Left ventricle myocardium superior (tissue), 1 donor: ENCODE measurements at places on chromosomes 1 and 21.

DNA sequence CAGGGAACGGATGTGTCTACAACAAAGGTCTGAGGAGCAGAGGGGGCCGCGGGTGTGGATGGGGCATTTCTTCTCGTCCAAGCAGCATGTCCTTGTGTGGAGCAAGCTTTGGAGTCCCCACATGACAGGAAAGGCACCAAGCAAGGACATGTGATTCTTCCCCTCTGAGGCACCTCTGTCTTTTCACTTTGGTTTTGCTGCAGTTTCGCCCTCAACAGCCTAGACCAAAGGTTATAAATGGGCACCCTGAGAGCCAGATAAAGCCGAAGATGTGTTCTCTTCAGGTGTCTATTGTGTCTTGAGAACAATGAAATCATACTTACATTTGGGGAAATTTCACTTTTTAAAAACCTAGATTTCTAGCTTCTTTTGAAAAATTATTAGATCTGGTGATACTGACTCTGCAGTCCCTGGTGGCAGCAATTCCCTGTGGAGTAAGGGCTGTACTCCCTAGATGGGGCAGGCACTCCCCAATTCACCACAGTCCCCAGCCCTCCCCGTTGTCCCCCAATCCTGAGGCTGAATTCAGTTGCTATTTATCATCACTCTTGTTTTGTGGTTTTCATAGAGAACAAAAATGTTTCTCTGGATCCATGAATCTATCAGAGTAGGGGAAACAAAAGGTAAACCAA lies 28.8 kb upstream of the IKBKE start:
- no peak for DNase-seq

GRCh38 chr1:8194481-8195227 lies 123.3 kb upstream of the SLC45A1 start:
- peak; percentile 1 for DNase-seq

GRCh38 chr1:171431994-171432393 lies 53.3 kb upstream of the PRRC2C start:
- no peak for DNase-seq

- DNase-seq: no peak
These were observed 1071.9 kb upstream of the TMPRSS15 start for GRCh38 chr21:19475525-19475924.

GRCh38 chr1:81967951-81968350 lies 167.2 kb downstream of the ADGRL2 start:
- no peak for DNase-seq

GRCh38 chr1:76868154-76868882 lies 1.0 kb downstream of the ST6GALNAC5 start:
- DNase-seq: no peak

DNA sequence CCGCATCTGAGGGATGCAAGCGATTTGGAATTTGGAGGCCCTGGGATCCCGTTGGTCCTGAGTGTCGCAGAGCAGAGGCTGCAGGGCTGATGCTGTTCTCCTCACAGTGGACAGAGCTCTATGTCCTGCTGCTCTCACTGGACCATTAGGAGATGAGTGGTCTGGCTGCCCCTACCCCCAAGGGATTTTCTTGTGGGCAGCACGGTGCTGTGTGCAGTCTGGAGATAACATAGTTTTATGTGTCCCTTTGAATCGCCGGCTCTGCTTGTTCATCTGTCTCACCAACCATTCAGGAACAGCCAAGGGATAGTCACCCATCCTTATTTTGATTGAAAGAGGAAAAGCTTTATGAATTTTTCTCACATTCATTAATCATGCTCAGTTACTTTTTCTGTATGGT lies 49.9 kb downstream of the CHRM3 start:
- no peak for DNase-seq

DNA sequence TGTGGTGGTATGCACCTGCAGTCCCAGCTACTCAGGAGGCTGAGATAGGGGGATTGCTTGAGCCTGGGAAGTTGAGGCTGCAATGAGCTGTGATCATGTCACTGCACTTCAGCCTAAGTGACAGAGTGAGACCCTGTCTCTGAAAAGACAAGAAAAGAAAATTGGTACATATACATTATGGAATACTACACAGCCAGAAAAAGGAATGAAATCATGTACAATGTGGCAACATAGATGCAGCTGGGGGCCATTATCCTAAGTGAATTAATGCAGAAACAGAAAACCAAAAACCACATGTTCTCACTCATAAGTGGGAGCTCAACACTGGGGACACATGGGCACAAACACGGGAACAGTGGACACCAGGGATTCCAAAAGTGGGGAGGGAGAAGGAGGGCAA lies 7.1 kb upstream of the CFAP107 start:
- DNase-seq: no peak

DNA sequence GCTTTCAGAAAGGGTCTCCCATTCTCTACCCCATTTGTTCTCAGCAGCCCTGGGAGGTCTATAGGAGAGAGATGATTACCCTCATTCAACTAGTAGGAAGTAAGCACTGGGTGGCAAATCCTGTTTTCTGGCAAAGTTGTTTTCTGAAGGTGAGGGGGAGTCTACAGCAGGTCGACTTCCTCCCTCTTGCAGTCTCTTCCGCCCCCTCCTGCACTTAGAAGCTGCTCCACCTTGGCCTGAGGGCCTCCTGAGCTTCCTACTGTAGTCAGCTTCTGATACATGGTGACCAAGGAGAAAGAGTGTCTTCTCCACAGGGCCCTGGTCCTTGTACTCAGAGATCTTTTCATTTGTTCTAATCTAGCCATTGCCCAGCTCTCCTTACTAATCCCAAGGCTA lies 93.1 kb downstream of the RGL1 start:
- DNase-seq: no peak

DNA sequence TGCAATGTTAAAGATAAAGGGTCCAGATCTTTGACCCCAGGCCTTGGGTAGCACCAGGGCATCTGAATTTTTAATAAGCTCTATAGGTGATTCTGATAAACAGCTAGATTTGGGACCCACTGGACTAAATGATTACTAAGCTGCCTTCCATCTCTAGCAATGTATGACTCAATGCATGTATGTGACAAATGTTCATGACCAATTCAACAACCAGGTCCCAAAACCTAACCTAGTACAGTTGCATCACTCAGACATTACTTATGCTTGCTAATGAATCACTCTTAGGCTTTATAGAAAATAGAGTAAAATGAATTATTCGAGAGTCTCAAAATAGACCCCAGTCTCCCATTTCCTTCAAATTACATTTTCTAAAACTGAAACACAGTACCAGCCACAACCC lies 35.5 kb downstream of the RCAN1 start:
- DNase-seq: no peak

- DNase-seq: peak; percentile 81
These were observed 1.1 kb upstream of the GUCA2A start for GRCh38 chr1:42165511-42166210.

GRCh38 chr1:178868706-178869105 lies 2.2 kb downstream of the ANGPTL1 start:
- DNase-seq: no peak

DNA sequence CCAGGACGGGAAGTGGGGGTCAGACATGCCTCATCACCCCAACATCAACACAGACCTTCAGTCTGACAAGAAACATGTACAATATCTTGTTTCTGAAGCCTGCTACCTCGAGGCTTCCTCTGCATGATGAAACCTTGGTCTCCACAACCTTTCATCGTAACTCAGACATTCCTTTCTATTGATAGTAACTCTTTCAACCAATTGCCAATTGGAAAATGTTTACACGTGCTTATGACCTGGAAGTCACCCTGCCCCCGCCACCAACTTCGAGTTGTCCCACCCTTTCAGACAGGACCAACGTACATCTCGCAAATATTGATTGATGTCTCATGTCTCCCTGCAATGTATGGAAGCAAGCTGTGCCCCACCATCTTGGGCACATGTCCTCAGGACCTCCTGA lies 159.5 kb downstream of the ETS2 start:
- no peak for DNase-seq

GRCh38 chr21:38223893-38224540 lies 32.8 kb upstream of the KCNJ15 start:
- no peak for DNase-seq

DNA sequence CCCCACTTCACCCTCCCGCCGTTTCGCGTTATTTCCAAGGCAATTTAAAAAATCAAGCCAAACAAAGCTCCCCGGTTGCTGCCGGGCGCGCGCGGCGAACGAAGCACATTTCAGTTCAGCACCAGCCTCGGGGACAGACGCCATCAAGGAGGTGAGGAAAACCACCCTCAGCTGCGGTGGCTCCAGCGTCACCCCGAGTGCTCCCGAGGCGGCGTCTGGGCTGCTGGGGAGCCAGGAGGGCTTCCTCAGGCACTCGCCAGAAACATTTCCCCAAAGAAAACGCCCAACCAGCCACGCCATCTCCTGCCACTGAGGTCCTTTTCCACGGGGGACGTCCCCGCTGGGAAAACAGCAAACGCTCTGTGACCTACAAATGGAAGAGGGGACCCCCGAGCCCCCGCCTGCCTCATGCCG lies 623 bp downstream of the GNG4 start:
- peak; percentile 59 for DNase-seq

GRCh38 chr1:78388275-78388674 lies 102.5 kb upstream of the PTGFR start:
- DNase-seq: no peak

- DNase-seq: no peak
These were observed 203.2 kb downstream of the RHOU start for GRCh38 chr1:228938537-228938901.

GRCh38 chr1:230120289-230120920 lies 53.4 kb downstream of the GALNT2 start:
- DNase-seq: peak; percentile 70
